ENCODE measurements at places on chromosomes 7 and 10.

GRCh38 chr7:134616611-134617010 is 30.0 kb upstream of the BPGM start:
- no peak for DNase-seq

- no peak for DNase-seq
Measured at GRCh38 chr10:128972036-128972405, 495.0 kb upstream of the MGMT start.

DNA sequence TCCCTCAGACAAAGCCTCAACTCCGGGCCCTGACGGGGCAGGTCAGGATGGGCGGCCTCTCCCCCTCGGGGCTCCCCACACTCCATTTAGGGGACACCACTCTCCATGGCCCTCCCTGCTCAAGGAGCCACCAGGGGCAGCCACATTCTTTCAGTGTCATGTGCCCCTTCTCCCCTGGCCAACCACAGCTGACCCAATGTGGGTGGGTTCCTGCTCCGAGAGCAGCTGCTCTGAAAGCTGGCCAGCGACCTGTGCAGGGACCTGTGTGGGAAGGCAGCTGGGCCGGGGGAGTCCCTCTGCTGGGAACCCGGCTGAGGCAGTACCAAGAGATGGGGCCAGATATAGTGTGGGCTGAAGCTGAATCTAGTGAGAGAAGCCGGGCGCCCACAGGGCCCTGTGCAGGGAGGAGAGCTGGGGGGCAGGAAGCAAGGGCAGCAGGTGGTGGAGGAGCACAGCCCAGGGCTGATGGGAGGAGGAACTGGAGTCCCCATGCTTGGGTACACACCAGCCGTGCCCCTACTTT is 40.6 kb upstream of the NPFFR1 start:
- no peak for DNase-seq

- DNase-seq: no peak
Measured at GRCh38 chr7:135718794-135719437, 9.1 kb downstream of the SLC13A4 start.

GRCh38 chr7:16739863-16740622 is 13.5 kb upstream of the TSPAN13 start:
- peak; percentile 28 for DNase-seq

- DNase-seq: no peak
Measured at GRCh38 chr7:151339651-151340382, 1.8 kb upstream of the NUB1 start.

DNA sequence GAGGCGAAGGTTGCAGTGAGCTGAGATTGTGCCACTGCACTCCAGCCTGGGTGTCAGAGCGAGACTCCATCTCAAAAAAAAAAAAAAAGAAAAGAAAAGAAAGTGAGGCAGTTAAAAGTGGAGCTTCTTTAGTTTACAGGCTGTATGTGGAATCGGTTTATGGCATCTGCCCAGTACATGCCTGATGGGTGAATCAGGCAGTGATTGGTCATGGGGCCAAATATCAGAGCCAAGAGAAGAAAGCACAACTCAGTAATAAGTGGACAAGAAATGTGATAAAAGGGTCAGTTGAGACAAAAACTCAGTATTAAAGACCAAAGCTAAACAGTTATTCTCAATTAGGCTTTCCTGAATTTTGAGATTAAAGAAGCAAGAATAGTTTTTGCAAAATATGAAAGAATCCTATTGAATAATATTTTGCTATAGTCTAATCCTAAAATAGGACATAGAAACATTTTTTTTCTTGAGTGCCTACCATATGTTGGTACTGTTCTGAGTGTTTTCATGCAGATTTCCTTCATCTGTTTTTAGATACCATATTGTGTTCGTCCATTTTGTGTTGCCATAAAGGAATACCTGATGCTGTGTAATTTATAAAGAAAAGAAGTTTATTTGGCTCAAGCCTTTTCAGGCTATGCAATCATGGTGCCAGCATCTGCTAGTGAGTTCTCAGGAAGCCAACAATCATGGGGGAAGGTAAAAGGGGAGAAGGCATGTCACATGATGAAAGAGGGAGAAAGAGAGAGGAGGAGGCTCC is 14.4 kb downstream of the CDC14C start:
- no peak for DNase-seq

- DNase-seq: peak; percentile 90
Measured at GRCh38 chr7:32204361-32205018, 134.3 kb upstream of the PDE1C start.

DNA sequence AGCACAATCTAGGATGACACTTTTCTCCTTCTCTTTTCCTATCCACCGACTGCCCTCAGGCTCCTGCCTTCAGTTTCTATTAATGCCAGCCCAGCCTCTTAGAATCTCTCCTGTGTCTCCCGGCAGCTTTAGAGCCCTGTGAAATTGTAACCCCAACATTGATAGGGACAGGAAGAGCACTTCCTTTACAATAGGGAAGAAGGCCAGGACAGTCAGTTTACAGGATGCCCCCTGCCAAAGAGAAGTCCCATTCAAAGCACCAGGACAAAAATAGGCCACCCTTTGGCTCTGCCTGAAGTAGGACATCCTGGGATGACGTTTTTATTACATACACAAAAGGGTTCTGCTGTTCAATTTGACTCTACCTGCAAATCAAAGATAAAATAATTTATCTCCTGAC is 64.7 kb upstream of the ANK3 start:
- DNase-seq: no peak

- DNase-seq: no peak
Measured at GRCh38 chr7:134287916-134288659, 28.6 kb downstream of the SLC35B4 start.

GRCh38 chr7:108456845-108457540 is 757 bp upstream of the NRCAM start:
- no peak for DNase-seq

DNA sequence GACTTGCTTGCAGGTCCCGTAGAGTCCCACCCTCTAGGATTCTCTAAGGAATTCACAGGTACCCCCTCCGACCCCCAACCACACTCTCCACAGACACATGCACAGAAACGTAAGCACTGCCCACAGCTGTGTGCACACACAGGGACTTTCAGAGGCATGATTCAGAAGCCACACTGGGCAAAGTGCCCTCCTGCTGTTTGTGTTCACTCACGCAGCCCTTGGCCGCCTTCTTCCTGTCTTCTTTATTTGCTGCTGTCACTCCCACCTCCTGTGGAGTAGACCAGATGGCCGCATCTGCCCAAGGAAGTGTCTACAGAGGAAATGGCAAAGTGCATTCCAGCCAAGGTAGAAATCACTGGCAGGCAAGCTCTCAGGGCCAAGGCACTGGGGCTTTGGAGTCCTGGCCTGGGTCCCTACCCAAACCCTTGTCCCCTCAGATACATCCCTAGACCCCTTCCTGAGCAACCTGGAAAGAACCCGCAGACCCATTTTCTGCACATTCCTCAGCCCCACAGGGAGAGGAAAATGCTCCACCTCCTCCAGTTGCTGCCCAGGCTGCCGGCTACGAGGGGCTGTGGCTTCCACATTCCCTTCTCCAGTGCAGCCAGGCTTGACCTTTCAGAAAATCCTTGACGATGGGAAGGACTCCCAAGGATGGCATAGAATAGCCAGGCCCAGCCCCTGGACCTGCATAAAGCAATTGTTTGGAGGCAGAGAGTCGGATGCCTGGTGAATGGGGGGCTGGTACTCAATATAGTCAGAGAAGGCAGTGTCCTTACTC is 21.6 kb upstream of the GIMAP8 start:
- DNase-seq: peak; percentile 47

GRCh38 chr7:129777993-129778769 is 166.7 kb downstream of the NRF1 start:
- no peak for DNase-seq

GRCh38 chr7:151046603-151047573 is 1.4 kb upstream of the ASIC3 start:
- DNase-seq: no peak

DNA sequence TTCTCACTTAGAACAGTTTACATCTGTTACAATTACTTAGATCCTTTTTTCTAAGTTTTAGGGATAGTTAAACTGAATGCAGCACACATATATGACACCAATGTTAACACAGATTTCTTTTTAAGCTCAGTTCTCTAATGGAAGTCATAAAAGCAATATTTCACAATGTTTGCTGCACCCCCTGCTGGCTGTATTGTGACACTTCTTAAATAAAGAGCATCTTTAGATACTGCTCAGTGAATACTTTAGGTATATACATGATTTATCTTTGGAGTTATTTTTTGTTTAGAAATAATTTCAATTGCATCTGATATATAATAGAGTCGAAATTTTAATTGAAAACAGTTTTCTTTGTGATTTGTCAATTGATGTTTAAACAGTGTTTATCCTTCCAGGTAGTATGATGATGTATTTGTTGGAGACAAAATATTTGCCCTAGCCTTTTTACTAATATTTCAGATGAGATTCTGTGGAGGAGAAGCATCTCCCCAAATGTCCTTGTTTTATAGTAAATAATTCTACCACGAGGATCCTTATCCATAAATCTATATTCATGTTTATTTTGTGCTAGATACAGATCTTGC is 174.4 kb downstream of the ST7 start:
- DNase-seq: peak; percentile 51

- no peak for DNase-seq
Measured at GRCh38 chr10:103225939-103226338, 19.7 kb upstream of the RPEL1 start.

DNA sequence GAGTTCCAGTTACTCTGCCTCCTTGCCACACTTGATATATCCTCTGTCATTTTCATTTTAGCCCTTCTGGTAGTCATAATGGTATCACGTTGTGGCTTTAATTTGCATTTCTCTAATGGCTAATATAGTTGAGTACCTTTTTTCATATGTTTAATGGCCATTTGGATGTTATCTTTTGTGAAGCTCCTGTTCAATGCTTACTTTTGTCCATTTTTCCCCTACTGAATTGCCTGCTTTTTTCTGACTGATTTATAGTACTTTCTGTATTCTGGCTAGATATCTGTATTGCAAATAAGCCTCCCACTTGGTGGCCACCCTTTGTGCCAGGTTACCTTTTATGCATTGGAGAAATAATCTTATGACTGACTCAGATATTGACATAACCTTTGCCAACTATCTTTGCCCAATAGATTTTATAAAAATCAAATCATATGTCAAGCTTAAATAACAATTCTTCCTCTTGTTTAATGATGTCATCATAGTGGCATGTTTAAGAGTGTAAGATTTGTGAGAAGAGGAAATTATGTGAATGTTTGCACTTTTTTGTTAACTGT is 50.6 kb downstream of the PRPF18 start:
- DNase-seq: no peak

DNA sequence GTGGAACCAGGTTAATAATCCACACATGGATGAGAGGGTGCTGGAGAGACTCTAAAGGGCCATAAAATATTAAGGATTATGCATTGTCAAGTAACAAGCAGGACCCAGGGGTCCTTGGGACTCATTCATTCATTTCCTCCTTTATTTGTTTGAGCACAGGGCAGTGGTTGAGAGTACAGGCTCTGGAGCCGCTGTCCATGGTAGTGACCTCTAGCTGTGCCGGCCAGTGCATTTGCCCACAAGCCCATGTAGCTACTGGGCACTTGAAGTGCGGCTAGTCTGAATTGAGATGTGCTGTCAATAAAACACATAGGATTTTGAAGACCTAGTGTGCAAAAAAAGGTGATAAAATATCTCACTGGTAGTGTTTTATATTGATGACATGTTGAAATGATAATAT is 137.6 kb downstream of the C10orf105 start:
- DNase-seq: no peak

DNA sequence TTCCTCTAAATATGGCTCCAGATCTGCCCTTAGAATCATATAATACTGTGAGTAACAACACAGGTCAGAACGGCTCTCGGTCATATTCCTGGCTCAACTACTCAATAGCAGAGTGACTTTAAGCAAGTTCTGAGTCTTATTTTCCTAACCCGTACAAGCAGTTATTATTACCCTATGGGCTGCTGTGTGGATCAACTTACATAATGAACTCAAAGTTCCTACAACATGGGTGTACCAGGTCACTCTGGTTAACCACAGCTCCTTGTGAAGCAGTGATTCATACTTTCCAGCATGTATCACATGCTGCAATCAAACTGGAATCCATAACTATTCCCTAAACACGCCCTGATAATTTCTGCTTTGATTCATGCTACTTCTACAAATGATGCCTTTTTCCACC is 107.3 kb downstream of the LRRN3 start:
- DNase-seq: peak; percentile 96

- peak; percentile 91 for DNase-seq
Measured at GRCh38 chr10:110535958-110536891, 31.3 kb upstream of the SMC3 start.

GRCh38 chr10:17115683-17116082 is 13.9 kb downstream of the CUBN start:
- DNase-seq: peak; percentile 58

- peak; percentile 42 for DNase-seq
Measured at GRCh38 chr7:21616796-21617436, 74.1 kb downstream of the DNAH11 start.

GRCh38 chr10:126536148-126536547 is 134.3 kb downstream of the C10orf90 start:
- DNase-seq: no peak

DNA sequence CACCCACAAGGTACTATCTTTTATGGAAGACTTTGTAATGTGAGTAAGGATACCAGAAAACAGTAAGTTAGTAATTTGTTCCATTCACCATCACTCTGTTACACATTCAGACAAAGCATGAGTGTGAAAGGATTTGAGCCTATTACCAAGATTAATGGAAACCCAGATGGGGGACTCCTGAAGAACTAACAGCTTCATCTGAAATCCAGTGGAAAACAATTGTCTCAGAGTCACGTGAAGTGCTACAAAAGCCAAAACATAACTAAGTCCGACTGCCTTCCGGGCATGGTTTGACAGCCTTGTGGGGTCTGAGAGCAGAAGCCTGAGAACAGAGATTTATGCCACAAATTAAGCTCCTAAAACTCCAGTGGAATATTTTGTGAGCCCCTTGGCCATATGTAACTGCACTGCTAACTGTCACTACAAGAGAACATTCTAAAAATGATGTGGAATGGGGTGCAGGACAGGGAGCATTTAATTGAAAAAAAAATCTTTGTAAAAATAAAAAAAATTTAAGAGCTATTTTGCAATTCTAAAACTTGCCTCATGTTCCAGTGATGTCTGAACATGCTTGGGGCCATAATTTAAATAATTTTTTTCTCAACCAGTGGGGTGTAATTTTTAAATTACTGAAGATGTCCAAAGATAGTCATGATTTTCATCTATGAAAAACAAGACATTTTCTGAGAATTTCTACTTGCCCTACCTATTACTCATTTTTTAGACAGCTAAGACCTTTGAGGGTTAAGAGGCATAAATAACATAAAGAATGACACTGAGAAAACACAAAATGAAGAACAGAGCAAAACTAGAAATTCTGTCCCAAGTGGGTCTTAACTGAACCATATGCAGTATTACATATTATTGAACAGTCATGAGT is 555.0 kb downstream of the INHBA start:
- DNase-seq: no peak

Measured in SW480 (cell line).